ENCODE measurements at places on chromosomes 11 and 22.

GRCh38 chr11:43699870-43700269 lies 19.3 kb downstream of the HSD17B12 start:
- DNase-seq: no peak

GRCh38 chr11:116311206-116311605 lies 461.6 kb downstream of the BUD13 start:
- no peak for DNase-seq

DNA sequence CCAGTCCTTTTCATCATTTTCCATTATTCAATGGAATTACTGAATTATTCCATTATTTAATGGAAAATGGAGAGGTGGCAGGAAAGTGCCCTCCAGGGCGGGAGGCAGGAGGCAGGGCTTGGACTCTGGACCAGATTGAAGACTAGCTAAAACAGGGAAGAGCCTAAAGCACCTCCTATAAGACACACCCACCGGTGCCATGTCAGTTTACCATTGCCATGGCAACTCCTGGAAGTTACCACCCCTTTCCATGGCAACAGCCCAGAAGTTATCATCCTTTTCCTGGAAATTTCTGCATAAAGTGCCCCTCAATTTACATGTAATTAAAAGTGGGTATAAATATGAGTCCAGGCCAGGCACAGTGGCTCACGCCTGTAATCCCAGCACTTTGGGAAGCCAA lies 443.7 kb downstream of the TBC1D22A start:
- DNase-seq: no peak

DNA sequence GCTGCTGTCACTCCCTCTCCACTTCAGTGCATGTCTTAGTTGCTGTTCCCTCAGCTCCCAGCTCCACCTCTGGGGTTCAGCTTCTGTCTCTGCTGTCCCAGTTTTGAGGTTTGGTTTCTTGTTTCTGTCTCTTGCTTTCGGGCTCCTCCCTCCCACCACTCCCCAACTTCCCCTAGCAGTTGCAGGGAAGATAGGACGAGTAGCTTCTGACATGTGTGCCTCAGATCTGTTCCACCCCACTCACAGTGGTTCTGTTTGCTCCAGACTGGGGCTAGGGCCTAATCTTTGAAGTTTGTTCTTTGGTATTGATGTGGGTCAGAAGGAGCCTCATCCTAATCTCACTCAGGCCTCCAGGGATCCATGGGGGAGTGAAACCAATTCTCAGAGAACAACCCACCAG lies 2.6 kb upstream of the RRM1 start:
- no peak for DNase-seq

GRCh38 chr22:20583471-20583922 lies 76.1 kb downstream of the MED15 start:
- DNase-seq: no peak

- peak; percentile 9 for DNase-seq
Observed at GRCh38 chr11:133081730-133082452, 450.4 kb downstream of the OPCML start.

DNA sequence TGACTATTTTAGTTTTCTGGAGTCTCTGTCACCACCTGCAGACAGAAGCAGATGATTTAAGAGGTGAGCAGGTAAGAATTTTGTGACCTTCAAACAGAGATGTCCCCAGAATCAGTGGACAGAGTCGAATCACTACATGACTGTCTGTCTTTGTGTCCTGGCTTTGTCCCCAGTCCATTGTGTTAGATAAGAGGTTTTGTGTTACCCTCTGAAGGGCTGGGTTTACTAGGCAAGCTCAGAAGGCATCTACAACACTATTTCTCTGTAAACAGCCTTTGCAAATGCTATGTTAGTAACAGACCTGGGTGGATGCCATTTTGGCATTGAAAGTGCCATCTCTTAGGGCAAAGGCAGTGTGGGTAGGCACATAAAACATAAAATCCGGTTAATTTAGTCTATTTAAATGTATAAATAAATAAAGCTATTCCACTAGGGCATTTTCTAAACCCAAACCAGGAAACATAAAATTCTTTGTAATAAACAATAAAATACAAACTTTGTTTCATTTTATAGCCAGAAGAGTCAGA lies 40.3 kb upstream of the CADM1 start:
- no peak for DNase-seq

DNA sequence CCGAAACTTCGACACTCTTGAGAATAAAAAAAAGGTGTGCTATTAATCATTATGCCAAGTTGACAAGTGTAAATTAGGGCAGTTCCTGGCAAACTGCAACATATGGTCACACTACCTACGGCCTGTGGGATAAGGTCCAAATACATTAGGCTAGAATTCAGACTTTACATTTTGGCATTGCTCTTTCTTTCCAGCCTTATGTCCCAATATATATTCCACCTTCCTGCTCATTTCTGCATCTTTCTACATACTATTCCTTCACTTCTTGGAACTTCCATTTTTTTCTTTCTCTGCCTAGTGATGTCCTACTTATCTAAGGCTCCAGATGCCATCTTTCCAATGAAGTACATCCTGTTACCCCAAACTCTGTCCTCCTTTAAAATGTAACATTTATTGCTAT lies 577.2 kb downstream of the LRRC4C start:
- no peak for DNase-seq

Data from cardiac muscle cell (in vitro differentiated cells and primary cell).